Foreskin fibroblast (primary cell): ENCODE measurements at places on chromosomes 7 and 10.

DNA sequence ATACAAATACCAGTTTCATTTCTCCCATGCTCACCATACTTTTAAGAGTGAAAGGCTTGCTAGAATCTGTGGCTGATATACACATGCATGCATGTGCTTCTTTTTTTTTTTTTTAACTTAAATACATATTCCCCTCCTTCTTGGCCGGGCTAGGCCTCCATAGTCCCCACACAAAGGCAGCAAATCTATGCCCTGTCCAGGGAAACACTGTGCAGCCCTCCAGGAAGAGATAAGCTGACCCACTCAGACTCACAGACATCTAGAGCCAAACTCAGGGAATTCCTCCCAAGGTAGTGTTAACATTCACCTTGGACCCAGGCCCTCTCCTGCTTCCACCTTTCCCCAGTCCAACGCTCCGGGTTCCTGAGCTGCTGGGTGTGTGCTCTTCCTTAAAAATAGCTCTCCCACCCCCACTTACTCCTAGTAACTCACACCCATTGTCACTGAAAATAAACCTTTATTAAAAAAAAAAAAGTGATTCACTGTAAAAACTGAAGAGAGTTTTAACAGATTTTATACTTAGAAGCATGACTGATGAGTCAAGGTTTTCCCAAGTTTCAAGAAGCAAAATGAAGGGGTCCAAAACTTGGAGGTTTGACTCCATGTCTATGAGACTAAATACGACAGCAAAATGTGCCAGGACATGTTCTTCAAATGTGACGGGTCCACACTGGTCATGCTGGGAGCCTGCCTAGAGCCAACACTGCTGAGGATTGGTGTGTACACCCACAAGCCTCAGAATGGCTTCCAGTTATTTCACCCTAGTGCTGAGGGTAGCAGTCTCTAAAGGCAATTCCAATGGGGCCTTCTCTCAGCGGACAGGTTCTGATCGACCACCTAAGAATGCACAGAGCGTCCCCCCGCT, 159.5 kb downstream of the GLI3 start:
- no peak for DNase-seq

DNA sequence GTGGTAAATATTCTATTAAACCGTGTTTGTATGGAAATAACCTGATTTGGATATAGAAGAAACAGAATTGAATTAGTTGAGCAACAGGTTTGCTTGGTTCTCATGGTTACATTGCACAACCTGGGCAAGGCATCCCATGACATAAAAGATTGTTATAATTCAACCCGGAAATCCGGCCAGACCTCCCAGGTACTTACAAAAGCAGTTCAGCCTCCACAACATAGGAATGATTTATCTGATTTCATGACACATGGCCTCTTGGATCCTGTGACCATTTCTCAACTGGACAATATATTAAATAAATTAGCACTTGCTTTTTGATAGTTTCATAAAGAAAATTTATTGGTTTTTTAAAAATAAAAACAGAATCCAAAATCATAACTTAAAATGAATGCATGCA, 55.1 kb upstream of the PTPN12 start:
- peak; percentile 25 for DNase-seq

DNA sequence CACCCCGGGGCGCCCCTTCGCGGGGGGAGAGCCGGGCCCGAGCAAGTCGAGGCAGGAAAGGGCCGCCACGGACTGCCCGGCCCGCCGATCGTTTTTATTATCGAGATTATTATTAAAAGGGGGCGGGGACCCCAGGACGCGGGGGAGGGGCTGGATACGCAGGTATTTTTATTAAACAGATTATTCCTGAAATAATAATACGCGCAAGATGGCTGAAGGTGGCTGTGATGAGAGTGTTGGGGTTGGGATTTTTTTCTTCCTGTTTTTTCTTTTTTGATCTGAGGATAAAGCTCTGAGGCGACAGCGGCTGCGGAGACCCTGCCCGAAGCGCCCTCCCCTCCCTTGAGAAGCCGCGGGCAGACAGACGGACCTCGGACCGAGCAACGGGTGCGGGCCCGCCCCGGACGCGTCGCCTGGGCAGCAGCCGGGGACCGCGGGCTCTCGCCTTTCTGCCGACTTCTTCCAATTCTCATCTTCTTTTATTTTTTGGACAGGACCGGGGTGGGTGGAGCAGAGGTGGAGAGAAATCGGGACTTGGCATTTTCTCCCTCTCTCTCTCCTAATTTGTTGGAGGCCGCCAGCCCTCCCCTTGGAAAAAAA, 1.4 kb upstream of the TRIM8 start:
- peak; percentile 72 for DNase-seq

DNA sequence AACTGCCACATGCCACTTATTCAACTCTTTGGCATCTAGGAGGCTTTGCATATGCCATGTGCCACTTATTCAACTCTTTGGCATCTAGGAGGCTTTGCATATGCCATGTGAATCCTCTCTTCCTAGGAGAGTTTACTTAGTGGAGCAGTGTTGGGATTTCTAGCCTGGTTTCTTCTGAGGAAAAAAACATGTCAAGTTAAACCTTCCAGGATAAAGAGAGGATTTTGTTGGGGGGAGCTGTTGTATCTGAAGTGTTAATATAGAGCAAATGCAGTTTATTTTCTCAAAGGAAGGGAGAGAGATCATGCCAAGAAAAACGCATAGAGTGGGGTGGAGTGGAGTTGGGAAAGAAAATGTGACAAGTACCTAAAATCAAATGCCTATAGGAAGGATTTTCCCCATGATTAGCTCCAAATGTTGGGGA, 91.5 kb downstream of the MCU start:
- DNase-seq = peak; percentile 42

GRCh38 chr7:88218429-88218745, 1.5 kb downstream of the SRI start:
- DNase-seq = no peak

- peak; percentile 15 for DNase-seq
Measured at GRCh38 chr7:12066521-12066920, 144.6 kb upstream of the TMEM106B start.

DNA sequence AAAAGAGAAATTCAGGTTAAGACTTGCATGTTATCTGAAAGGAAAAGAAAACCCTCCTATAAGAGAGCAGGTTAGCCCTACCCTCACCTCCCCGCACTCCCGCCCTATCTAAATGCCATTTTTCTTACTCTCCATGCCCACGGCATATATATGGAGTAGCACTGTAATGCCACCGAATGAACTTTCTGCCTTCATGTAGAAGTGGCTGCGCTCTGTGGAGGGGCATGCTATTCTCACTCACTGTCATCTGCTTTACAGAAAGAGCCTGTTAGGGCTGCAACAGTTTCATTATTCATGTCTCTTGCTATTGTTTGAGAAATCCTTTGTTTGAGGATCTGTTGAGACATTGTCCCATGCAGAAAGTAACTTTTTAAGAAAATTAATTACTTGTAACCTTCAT, 1190.6 kb downstream of the SORCS1 start:
- no peak for DNase-seq

DNA sequence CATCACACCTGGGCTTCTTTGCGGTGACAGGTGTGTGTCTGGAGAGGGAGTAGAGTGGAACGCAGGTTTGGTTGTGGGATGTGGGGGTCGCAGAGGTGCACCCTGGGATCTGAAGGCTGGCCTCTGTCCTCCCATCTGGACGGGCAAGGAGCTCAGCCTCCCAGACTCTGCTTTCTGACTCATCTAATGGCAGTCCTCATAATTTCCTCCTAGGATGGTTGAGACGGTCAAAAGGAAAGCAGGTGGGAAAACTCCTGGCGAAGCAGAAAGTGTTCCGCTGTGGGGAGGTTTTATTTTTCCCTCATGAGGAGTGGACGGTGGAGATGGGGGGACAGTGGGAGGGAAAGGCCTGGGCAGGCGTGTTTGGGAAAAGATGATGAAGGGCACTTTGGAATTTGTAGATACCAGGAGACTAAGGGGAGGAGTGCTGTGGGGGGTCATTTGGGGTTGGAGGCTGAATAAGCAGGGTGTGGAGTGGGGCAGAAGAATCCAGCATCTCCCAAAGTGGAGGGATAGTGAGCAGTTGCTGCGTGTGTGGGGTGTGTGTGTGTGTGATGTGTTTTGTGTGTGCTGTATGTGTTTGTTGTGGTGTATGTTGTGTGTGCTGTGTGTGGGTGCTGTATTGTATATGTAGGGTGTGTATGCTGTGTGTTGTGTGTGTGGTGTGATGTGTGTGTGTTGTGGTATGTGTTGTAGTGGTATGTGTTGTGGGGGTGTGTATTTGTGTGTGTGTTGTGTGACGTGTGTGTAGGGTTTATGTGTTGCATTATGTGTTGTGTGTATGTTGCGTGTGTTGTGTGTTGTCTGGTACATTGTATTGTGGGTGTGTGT, 97.2 kb upstream of the PODXL start:
- peak; percentile 11 for DNase-seq

GRCh38 chr7:94054130-94054529, 50.0 kb upstream of the BET1 start:
- no peak for DNase-seq

GRCh38 chr10:79468841-79469585, 23.6 kb upstream of the ZCCHC24 start:
- DNase-seq = no peak

GRCh38 chr10:104142081-104142480, 20.1 kb downstream of the SFR1 start:
- DNase-seq = no peak

GRCh38 chr10:122126763-122127659, 138.0 kb downstream of the TACC2 start:
- DNase-seq = peak; percentile 90

GRCh38 chr7:19296617-19297016, 151.4 kb upstream of the FERD3L start:
- no peak for DNase-seq

DNA sequence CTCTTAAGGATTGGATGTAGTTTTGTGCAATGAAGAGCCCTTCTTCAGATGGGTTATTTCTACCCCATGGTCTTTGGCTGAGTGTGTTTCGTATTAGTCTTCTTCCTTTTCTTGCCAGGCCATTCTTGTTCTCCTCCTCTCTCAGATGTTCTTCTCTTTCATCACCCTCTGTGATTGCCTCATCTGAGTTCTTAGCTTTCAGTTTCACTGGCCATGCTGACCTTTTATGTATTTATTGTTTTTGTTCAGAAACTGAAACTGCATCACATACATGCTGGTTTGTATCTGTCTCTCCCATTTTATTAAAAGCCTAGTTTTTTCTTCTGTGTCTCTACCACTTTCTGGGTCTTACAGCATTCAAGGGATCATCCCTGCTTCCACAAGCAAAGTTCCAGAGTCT, 21.7 kb upstream of the PCGF5 start:
- DNase-seq = peak; percentile 90

GRCh38 chr10:122286867-122287266, 15.8 kb downstream of the BTBD16 start:
- DNase-seq = peak; percentile 43

DNA sequence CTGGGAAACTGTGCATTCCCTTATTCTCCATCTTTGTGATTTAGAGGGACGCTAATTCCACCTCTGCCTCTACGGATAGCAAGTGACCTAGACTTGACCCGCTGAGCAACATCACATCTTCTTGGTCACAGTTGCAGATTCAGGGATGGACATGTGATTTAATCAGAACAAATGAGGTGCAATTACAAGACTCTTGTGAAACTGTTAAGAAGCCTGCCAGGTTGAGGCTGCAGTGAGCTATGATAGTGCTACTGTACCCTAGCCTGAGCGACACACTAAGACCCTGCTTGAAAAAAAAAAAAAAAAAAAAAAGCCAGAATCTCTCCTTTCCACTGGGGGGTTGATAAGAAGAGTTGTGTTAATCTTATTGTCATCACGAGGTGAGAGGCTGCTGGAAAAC, 14.4 kb downstream of the MPLKIP start:
- no peak for DNase-seq

DNA sequence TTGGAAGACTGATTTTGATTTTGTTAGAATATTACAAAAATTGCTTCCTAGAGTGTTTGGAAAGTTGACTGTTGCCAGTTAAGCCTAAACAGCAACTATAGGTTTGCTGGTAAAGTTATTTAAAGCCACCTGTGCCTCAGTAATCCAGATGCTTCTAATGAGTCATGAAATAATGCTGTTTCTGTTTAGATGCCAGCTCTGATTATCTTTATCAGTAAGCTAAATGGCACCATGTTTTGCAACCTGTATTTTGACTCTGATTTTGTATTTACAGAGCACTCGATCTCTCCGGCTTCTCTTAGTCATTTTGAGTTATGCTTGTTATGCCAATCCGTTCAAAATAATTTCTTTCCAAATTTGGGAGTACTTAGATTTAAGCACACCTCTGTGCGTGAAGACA, 366.1 kb downstream of the EXOC4 start:
- no peak for DNase-seq

DNA sequence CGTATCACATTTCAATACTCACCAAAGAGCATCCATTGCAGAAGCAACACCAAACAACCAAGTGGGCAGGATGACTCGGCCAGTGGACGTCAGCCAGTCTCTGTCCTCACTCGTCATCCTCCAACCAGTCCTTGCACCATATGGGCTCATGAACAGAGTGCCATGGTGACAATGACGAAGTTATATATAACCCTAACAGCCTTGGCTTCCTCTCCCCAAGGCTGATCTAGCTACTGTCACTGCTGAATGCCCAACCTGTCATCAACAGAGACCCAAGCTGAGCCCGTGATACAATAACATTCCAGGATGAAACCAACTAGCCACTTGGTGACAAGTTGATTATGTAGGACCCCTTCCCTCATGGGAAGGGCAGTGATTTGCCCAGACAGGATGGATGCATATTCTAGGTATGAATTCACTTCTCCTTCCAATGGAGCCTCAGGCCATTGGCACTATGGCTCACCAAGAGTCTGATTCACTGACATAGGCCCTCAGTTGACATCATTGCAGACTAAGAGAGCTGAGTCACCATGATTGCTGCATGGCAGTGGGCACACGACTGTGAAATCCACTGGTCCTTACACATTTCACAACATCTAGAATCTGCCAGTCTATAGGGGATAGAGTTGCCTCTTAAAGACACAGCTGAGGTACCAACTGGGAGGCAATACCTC, 26.3 kb upstream of the PPIF start:
- peak; percentile 96 for DNase-seq

DNA sequence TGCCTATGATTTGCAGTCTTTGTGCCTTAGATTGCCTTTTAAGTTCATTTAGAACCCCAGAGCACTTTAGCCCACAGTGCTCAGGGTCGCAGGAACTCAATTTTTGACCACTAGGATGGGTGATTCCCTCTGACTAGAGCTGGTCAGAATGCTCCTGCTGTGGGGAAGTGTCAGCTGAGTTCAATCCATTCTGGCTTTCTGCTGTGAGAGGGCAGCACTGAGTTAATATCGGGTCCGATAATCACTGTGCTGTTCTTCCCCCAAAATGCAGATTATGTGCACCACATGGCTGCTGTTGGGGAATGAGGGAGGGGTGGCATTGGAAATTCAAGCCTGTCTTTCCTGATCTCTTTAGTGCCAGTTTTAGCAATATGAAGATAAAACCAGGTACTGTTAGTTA, 886.4 kb downstream of the DNAJB9 start:
- DNase-seq = no peak

DNA sequence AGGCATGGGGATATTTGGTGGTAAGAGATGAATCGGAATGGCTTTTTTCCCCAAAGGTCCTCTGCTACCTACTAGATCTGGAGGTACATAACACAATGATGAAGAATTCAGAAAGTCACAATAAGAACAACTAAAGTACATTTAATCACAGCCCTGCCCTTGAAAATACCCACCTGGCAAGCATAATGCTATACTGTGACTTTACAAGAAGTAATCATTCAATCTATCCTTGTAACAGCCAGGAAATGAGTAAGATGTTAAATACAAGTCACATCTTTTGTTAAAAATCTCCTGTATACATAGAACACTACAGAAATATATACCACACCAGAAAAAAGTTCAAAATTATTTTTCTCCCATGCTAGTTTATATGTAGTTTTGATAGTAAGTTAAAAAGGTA, 108.3 kb upstream of the ABCB5 start:
- DNase-seq = no peak

- DNase-seq = no peak
Measured at GRCh38 chr7:79823246-79823951, 311.2 kb upstream of the GNAI1 start.

- no peak for DNase-seq
Measured at GRCh38 chr7:144378651-144379050, 23.4 kb downstream of the ARHGEF5 start.
